ENCODE measurements at places on chromosomes 5 and 9.
A peak's percentile ranks its signal among the peaks of the same experiment; 100 is the strongest.

- DNase-seq: no peak
Measured at GRCh38 chr9:121473229-121473628, 26.4 kb downstream of the GGTA1 start.

DNA sequence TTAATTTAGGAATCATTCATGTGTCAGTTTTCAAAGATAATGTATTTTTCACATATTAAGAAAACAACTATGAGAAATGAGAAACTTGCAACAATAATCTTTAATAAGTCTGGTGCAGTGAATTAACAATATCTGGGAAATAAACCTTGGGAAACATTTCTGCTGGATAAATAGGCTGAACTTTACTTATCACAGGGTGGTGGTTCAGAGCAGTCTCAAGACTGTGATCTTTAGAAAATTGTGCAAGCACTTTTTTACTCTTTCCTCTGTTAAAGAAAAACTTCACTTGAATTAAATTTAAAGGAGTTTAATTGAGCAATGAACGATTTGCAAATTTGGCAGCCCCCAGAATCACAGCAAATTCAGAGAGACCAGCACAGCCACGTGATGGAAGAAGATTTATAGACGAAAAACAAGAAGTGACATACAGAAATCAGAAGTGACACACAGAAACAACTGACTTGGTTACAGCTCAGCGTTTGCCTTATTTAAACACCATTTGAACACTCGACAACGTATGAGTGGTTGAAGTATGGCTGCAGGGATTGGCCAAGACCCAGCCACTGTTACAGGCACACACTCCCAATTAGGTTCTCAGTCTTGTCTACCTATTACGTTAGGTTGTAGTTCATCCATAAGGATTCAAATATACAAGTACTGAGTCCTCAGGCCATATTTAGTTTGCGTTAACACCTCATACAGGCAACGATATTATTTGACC lies 631.9 kb downstream of the SLCO4C1 start:
- no peak for DNase-seq

GRCh38 chr9:33315371-33315770 lies 25.1 kb downstream of the NFX1 start:
- DNase-seq: no peak

DNA sequence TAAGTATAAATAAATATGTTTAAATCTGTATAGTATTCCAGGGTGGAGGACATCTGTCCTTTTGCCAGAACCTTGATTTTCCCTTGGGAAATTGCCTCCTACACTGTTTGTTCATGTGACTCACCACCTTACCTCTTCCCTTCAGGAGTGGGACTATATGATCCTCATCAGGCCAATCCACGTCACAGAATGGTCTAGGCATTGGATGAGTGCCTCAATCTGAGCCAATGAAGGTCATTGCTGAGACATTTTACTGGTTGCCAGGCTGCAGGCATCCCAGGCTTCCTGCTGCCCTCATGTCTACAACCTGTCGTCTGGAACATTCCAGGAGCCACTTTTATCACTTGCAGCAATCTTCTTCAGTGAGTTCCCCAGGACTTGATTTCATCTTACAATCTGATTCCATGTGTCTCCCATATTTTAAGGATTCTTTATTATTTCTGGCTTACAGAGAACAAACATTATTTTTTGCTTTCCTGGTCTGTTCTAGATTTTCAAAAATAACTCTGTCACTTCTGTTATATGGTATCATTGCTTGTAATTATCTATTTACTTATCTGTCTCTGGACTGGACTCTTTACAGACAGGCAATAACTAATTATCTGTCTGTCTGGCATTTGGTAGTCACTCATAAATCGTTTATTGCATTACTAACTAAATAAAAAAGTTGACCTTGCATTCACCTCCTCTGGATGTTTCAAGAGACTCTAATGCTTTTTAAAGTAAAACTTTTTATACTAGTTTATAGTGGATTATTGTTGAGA lies 107.3 kb upstream of the APC start:
- no peak for DNase-seq

GRCh38 chr5:140608722-140609121 lies 24.3 kb downstream of the CD14 start:
- DNase-seq: no peak

- no peak for DNase-seq
Measured at GRCh38 chr5:73374520-73375190, 73.9 kb downstream of the FOXD1 start.

- DNase-seq: no peak
Measured at GRCh38 chr5:119031905-119032304, 39.0 kb upstream of the DMXL1 start.

- no peak for DNase-seq
Measured at GRCh38 chr9:107739601-107740082, 250.1 kb upstream of the KLF4 start.

GRCh38 chr9:124852829-124853531 lies at the start of gene WDR38:
WDR38 (plus strand) TSS chr9:124853460; CDS start chr9:124853532, 72 bp downstream.
- peak; percentile 81 for DNase-seq

DNA sequence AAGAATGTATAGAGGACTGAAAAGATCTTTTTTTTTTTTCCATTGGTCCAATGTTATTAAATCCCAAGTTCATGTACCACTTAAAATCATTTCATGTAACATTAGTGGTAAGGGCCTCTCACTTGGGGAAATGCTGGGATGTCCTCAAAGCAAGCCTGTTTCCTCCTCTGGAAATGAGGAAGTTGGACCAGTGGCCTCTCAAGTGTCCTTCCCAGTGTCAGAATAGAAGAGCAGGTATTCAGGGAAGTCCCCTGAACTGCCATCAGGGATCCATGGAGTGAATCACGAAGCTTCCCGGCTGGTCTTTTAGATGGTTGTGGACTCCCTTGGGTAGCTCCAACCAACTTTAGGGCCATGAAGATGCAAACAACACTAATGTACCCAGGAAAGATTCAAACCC lies 55.2 kb upstream of the AFAP1L1 start:
- no peak for DNase-seq

GRCh38 chr9:136565086-136565714 lies 19.4 kb upstream of the NOTCH1 start:
- no peak for DNase-seq

DNA sequence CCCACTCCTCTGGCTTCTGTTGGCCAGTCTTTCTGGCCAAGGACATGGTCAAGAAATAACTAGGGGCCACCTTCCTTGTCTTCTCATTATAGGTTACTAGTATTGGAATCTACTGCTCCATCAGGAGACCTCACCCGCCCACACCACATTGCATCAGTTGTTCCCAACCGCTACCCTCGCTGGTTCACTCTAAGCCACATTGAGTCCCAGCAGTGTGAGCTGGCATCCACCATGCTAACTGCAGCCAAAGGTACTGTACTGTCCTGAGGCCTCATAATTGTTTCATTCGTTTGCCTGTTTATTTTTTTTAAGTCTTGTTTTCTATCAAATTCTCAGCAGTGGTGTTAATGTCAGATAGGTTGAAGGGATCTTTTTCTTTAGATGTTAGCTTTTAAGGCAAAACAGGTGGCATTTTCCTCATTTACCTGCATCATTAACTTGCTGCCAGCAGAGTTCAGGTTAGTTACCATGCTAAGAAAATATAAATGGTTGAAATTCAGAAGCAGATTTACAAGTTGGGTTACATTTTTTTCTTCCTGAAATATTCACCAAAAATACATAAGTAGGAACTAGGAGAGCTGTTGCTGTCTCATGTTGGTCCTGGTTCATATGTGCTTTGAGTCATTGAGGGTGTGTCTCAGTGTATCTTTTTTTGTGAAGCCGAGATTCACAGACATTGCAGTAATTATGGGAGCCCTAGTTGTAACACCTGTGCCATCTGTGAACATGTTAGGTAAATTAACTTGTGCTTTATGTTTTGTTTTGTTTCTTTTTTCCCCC lies 206.9 kb downstream of the ZSWIM6 start:
- DNase-seq: no peak

DNA sequence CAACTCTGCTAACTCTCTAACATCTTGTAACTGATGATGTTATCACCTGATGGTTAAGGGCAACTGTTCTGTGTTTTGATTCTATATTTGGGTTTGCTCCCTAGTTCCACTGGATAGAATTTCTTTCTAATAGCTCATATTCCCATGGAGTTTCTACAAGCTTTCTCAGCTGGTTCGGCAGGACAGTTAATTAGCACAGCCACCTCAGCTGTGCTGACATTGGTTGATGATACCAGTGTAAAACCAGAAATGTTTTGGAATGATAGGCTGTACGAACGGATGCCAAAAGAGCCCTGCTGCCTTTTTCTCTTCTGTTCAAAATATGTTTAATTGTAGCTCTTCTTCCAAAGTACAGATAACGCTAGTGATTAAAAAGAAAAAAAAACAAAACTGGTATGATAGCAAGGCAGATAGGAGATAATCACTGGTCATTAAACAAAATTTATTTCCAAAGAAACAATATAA lies 440.5 kb upstream of the ZNF608 start:
- DNase-seq: no peak

DNA sequence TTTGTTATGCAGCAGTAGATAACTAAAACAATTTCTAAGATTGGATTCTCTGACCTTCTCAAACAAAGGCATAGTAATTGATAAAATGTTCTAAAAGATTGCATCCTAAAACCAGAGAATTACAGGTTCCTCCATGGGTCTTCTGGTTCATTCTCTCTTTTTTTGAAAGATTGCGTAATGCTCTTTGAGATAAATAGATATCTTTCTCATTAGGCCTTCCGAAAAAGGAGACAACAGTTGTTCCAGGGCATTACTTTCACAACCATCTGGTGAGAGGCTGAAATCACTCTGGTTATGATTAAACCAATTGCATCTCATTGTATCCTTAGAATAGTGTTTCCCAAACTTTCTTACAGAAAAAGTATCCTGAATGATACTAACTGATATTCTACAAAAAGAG lies 174.7 kb upstream of the NREP start:
- DNase-seq: no peak

GRCh38 chr5:136901-137300 lies 44.9 kb downstream of the PLEKHG4B start:
- DNase-seq: no peak

Data from naive thymus-derived CD8-positive, alpha-beta T cell (primary cell).